ENCODE measurements at places on chromosomes 4 and X. TPM values are rescaled to one million over a fixed set of nuclear protein-coding genes. Genes with fewer than 3 reads are reported as not detected.

- peak; percentile 55 for DNase-seq
Measured at GRCh38 chr4:22477136-22477812, 38.6 kb downstream of the ADGRA3 start.

GRCh38 chrX:151680805-151681204 lies 14.5 kb upstream of the PRRG3 start:
- DNase-seq: peak; percentile 20

DNA sequence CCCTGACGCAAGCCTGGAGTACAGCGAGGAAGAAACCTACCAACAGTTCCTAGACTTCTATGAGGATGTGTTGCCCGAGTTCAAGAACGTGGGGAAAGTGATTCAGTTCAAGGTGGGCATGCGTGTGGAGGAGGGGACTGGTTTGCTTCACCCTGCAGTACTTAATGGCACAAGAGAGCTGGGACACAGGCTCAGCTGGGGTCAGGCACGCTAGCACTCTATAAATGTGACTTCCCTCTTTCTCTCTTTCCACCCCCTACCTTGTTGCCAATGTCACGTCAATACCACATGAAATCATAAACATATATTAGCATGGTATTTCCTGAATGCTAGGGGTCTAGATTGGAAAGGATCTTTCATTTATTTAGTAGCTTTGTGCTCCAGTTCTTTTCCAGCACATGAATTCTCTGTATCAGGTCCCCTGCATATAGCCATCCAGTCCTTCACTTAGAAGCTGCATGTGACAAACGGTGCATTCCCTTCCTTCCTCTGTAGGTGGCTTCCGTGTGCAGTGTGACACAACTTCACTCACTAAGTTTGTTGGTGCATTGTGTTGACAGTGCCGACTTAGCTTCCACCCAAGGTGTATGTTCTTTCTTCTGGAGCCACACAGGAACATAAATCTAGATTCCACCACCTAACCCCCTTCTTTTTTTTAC lies 25.6 kb downstream of the ZRSR2 start:
- no peak for DNase-seq

The SMARCA1 gene
- 64.7 TPM for total RNA-seq

DNA sequence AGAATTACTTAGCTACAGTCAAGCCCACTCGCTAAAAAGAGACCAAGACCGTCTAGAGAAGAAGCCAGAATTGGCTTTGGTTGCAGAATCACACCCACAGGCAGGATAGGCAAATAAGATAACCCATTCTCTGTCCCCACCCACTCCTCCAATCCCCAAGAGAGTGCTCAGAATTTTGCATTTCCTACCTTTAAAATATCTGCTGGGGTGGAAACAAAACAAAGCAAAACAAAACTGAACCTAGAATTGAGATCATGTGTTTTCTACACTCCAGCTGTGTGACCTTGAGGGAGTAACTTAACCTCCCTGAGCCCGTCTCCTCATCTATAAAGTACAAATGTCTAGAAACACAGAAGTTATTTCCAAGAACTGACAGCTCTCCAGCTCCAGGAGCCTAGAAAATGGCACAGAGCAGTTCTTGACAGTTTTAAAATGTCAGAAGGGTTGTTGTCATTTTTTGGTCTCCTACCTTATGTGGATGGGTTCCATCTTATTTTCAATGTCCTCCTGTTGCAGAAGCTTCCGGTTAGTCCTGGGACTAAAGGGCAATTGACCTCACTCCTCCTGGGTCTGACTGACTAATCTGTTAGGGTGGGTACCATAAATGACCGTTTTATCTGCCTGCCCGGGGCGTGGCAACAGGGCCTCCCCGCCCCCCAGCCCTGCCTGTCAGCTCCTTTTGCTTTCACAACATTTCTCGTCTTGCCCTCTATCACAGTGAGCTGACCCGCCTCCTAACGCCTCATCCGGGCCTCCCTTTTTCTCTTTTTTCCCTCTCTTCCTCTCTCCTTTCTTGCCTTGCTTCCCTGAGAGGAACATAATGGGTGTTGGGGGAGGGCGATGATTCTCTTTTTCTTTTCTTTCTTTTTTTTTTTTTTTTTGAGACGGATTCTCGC lies 114.0 kb downstream of the RBM47 start:
- DNase-seq: peak; percentile 49

DNA sequence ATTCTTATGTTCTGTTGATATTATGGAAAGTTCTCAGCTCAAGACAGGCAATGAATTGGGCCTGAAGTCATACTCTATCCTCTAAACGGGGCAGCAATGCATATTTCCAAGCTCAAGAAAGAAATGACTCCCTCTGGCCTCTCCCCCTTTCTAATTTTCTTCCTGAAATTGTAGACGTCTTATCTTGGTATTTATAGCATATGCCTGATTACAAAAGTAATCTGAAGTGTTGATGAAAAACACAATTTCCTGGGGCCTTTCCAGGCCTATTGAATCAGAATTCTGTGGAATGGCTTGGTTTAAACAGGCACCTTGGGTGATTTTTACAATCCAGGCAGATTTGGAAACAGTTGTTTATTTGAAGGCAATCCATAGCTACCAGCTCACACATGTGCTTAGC lies 21.4 kb upstream of the PGRMC2 start:
- peak; percentile 86 for DNase-seq

GRCh38 chrX:74179071-74179470 lies 124.9 kb upstream of the ZCCHC13 start:
- peak; percentile 57 for DNase-seq

- DNase-seq: no peak
Measured at GRCh38 chr4:7370038-7370437, 64.7 kb downstream of the PSAPL1 start.

- DNase-seq: no peak
Measured at GRCh38 chr4:171017593-171017992, 795.6 kb upstream of the GALNTL6 start.

- no peak for DNase-seq
Measured at GRCh38 chr4:54781756-54782155, 124.0 kb downstream of the KIT start.

DNA sequence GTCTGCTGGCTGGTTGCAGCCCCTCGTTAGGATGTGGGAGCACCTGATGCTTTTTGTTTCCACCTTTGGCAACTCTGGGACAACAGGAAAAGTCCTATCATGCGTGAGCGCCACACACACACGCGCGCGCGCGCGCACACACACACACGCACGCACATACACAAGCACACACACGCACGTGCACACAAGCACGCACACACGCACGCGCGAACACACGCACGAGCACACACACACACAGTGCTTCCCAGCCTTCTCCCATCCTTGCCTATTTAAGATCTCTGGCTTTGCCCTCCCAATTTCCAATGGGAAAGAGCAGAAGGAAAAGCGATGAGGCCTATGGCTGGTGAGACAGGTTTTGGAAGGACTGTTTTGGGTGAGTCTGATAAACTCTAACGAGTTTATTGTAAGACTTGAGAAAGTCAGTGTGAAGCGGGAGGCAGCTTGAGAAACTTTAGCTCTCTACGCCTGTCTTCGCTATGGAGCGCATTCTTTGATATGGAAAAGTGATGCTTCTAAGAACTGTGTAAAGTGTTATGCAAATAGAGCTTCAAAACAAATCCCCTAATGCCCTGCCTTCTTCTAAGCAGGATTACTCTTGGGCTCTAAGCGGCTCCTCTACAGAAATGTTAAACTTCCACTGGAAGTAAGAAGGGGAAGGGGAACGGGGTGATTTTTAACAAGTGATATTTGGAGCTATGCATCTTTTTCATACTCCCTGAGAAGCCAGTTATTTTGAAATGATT lies 11.8 kb downstream of the SUPT20HL1 start:
- no peak for DNase-seq

The POF1B gene
- total RNA-seq: not detected

GRCh38 chrX:107602694-107603239 lies 25.5 kb upstream of the PRPS1 start:
- DNase-seq: no peak

DNA sequence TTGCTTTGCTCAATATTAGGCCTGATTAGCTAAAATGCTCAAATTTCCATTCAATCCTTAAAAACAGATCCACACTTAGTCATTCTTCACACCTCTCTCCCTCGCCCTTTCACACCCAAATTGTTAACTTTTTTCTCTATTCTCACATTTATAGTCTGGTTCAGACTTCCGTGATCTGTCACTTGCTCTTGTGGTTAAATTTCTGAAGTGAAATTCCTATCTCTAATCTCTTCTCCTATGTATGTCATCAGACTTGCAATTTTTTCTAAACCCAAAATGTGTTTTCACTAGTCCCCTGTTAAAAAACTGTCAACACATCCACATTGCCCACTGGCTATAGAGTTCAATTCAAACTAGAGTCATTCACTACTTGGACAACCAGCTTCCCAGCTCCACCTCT lies 63.2 kb downstream of the SNCA start:
- DNase-seq: no peak

- no peak for DNase-seq
Measured at GRCh38 chr4:87551361-87551760, 22.2 kb upstream of the SPARCL1 start.

- DNase-seq: peak; percentile 60
Measured at GRCh38 chr4:40564815-40565483, 64.7 kb downstream of the RBM47 start.

DNA sequence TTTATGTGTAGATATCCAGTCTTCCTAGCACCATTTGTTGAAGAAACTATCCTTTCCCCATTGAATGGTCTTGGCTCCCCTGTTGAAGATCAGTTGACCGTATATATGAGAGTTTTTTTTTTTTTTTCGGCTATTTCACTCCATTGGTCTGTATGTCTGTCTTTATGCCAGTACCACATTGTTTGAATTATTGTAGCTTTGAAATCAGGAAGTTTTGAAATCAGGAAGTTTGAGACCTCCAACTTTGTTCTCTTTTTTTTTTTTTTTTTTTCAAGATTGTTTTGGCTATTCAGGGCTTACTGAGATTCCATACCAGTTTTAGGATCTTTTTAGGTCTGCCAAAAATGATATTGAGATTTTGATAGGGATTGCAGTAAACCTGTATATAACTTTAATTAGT lies 4.3 kb upstream of the SCD5 start:
- no peak for DNase-seq

DNA sequence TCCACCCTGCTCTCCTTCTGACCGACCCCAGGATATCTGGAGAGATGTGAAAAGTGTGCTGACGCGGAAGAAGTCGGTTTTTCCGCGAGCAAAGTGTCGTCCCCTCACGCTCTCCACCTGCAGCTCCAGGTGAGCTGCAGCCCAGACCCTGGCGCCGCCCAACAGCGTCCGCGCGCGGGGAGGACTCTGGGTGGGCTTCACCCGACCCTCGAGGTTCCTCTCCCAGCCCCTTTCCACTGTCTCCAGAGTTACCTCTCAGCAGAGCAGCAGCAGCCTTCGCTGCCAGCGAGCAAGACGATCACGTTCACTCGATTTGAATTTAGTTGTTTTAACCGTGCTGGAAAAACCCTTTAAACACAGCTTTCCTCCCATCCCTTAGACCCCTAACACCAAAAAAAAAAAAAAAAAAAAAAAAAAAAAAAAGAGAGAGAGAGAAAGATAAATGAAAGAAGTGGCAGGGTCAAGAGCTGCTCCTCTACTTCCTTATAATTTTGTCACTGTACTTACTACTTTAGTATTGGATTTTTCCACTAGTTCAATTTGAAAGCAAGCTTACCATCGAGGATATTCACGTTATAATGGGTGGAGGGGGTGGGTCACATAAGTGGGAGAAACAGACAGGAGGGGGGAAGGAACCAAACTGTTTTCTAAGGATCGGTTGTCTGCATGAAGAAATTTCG lies 758 bp upstream of the NR3C2 start:
- DNase-seq: no peak

DNA sequence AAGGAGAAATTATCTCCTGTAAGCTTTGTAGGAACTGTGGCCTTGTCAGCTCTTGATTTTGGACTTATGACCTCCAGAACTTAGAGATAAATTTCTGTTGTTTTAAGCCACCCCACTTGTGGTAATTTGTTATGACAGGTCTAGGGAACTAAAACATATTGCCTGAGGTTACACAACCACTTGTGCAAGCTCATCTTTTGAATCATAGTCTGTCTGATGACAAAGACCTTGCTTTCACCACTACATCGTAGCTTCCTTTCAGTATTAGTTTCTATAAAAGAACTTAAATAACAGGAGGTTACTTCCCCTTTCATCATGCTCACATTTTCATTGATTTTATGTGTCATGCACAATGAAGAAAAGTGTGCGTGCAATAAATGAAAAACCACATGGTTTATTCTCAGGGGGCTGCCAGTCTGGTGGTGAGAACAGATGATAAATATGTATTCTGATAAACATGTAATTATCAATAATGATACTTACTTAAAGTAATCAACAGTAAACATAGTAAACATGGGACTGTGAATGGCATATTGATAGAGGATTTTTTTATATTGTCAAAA lies 690.0 kb upstream of the HS3ST1 start:
- DNase-seq: peak; percentile 19

The CYP4V2 gene
- total RNA-seq: 12.9 TPM

Measured in fibroblast of villous mesenchyme (primary cell).